ENCODE measurements at places on chromosomes 2 and 18. TPM values are rescaled to one million over a fixed set of nuclear protein-coding genes. Genes with fewer than 3 reads are reported as not detected.

DNA sequence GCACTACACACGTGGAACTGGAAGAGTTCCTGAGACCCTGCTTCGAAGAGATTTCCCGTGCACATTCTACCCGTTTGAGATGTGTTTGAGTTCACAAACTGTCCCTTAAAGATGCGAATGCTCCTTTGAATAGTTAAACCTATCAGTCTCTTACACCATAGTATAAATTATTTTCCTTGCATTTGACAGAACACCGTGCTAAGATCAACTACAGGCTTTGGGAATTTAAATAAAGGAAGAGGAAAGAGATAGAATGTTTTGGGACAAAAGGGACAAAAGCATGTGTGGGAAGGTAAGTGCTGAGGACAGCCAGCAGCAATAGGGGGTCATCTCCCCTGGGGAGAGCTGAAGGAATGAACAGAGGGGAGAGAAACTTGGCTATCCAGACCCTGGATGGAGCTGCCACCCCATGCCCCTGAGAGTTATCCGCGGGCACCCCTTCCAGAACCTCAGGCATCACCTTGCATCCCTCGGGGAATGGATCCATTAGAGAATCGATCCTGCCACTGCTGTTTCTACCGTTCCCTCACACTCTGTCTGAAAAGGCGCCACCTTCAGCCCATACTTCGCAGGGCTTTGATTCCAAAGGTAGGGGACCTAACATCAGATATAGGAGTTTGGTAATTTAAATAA, 888 bp upstream of the ADCY3 start:
- DNase-seq, result no peak

- no peak for DNase-seq
These were observed 86.6 kb downstream of the MARCHF4 start for GRCh38 chr2:216285701-216286100.

Gene AMER3
- not detected for total RNA-seq

- DNase-seq, result no peak
These were observed 136.8 kb downstream of the NCK2 start for GRCh38 chr2:105881286-105882136.

Gene IRS1
- 28.6 TPM for total RNA-seq

Gene IL18RAP
- not detected for total RNA-seq

Gene ANKRD30BL
- total RNA-seq, result not detected

DNA sequence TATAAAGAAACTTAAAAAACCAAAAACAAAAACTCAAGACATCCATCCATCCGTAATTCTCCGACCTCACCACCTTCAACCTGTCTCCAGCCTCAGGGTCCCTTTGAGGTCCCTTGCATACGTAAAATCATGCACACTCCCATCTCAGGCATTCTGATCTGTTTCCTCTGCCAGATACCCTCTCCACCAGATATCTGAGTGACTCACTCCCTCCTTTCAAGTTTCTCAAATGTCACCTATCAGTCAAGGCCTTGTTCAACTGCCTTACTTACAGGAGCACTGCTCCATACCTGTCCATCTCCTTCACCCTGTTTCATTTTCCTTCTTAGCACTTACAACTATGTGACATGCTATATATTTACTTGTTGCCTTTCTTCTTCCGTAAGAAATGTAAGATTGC, 369.3 kb downstream of the NBAS start:
- DNase-seq, result no peak

Gene PAIP2B
- total RNA-seq, result 6.1 TPM

Gene RAB6C
- not detected for total RNA-seq

DNA sequence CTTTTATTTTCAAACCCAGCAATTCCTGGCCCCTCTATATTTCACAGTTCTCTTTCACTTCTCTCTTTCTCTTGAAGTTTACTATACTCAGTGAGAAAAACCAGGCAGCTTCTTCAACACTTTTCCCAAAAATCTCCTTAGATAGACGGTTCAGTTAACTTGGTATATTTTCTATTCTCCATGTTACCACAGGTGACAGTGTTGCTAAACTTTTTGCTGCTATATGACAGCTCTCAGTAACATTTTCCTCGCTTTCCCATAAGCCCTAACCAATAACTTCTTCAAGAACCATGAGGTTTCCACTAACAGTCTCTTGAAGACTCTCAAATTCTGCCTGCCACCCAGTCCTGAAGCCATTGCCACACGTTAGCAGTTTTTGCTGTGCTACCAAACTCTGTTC, 45.8 kb downstream of the CYBRD1 start:
- DNase-seq, result no peak

Gene AOX1
- total RNA-seq, result 5.1 TPM

- DNase-seq, result no peak
These were observed 26.3 kb downstream of the MBP start for GRCh38 chr18:77106331-77106730.

Gene PLEKHH2
- 2.3 TPM for total RNA-seq

Gene SIX3
- 1.4 TPM for total RNA-seq

GRCh38 chr2:40716879-40717278, 265.0 kb upstream of the SLC8A1 start:
- DNase-seq, result peak; percentile 55

- DNase-seq, result no peak
These were observed 592.1 kb downstream of the TDRD15 start for GRCh38 chr2:21715887-21716286.

Gene C1QL2
- not detected for total RNA-seq

DNA sequence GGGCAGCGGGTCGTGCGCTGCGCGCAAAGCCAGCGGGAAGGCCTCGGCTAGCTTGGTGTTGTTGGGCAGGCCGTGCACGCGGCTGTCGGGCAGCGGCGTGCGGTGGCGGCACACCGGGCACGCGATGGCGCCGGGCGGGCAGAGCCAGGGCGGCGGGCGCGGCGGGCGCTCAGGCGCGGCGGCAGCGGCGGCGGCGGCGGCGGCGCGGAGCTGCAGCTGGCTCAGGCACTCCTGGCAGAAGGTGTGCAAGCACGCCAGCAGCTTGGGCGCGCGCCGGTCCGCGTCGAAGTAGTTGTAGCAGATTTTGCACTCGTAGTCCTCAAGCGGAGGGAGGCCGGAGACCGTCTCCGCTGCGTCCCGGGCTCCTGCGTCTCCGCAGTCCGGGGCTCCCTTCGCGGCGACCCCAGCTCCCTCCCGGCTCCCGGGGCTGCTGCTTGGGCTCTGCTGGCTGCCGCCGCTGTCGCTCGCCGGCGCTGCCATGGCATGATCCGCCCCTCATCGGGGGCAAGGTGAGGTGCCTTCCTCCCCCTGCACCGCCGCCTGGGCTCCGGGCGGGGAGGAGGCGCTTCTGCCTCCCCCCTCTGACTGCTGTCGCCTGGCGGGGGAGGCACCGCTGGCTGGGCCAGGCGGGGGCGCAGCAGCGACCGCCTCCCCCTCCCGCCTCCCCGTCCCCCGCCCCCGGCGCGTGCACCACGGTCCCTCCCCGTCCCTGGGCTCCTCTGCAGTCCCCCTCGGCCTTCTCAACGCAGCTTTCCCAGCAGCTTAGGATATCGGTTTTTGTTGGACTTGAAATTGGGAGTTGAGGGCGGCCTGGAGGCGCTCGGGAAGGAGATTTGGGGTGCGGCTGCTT, 21.0 kb upstream of the PAX3 start:
- no peak for DNase-seq

DNA sequence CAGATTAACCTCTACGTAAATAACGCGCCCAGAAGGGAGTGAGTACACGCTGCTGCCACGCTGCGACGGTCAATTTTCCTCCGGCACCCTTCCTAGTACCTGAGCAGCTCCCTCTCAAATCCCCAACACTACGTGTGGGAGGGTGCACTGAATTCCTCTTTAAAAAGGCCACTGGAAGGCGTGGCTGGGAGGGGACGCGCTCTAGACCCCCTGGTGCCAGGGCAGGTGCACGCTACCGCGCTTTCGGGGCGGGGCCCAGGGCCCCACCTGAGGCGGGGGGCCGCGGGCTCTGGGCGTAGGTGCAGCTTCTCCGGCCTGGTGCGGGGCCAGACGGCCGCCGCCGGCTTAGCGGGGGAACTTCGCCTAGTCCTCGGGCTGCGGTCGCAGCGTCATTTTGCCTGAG, 668 bp upstream of the ANKRD12 start:
- DNase-seq, result peak; percentile 68

GRCh38 chr2:238134393-238134785, 4.1 kb upstream of the KLHL30 start:
- DNase-seq, result no peak

DNA sequence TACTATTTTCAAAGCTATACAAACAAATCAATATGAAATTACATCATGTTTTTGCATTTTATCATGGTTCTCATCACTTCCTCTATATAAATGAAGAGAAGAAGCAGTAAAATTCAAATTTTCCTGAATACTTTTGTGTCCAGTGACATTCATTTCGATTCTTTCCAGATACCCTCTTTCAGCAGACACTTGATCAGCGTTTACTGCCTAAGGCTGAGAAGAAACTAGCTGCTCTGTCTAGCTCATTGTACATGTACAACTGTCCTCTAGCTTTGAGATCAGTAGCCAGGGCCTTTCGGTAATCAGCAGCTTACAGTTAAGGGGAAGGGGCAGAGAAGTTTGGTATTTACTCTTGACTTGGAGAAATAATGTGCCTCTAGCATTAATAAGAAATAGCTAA, 4.8 kb downstream of the VRK2 start:
- DNase-seq, result no peak

GRCh38 chr18:69987870-69988269, 40.2 kb upstream of the CD226 start:
- DNase-seq, result no peak

DNA sequence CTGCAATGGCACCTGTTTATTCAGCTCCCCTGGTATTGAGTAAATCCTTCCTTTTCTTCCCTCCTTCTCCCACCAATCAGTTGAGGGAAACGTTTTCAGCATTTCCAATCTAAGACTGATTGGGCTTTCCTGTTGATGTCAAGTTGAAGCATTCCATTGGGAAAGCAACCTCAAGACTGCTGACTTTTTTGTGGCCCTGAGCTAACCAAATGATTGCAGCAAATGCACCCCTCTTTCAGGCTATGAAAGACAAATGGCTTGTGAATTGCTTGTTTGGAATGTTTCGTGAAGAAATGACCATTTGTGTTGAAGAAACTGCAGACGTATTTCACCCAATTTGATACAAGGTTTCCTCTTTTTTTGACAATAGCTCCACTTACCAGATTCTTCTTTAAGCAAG, 303.5 kb downstream of the EPHA4 start:
- DNase-seq, result no peak

GRCh38 chr2:8661736-8662135, 20.1 kb upstream of the ID2 start:
- DNase-seq, result no peak

DNA sequence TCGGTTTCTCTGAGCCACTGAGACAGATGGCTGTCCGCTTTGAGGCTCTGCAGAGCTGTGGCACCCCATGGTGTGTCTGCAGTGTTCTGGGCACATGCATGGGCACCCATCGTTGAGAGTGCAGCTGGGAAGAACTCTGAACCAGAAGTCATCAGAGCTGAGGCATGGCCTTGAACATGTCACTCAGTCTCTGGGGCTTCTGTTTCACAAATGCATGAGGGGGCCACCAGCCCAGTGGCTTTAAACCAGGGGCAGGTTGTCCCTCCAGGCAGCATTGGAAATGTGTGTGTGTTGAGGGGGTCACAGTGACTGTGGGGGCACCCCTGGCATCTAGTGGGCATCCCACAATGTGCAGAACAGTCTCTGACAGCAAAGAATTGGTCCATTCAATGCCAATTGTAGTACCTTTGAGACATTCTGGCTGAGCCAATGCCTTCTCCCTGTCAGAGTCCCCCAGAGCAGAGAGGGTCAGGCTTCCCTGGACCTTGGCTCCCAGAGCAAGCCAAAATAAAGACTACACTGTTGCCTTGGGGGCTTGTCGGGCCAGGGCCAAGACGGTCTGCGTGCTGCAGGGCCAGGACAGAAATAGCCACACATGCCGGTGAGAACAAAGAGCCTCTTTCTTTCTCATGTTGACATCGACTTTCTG, 9.3 kb upstream of the PSMD1 start:
- DNase-seq, result no peak

GRCh38 chr2:12504443-12504842, 212.3 kb upstream of the TRIB2 start:
- DNase-seq, result no peak

DNA sequence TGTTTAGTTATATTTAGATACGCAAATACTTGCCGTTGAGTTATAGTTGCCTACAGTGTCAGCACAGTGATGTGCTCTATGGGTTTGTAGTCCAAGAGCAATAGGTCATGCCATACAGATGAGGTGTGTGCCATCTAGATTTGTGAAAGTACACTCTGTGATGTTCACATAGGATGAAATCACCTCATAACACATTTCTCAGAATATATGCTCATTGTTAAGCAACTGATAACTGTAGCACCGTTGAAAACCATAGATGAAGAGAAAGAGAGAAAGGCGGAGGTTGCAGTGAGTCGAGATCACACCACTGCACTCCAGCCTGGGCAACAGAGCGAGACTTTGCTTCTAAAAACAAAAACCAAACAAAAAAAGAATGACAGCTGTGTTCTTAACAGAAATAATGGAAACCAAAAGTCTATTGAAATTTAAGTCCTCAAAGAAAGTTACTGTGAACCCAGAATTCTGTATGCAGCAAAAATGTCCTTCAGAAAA, 9.5 kb downstream of the DGKD start:
- DNase-seq, result no peak

Gene CTAGE1
- not detected for total RNA-seq

DNA sequence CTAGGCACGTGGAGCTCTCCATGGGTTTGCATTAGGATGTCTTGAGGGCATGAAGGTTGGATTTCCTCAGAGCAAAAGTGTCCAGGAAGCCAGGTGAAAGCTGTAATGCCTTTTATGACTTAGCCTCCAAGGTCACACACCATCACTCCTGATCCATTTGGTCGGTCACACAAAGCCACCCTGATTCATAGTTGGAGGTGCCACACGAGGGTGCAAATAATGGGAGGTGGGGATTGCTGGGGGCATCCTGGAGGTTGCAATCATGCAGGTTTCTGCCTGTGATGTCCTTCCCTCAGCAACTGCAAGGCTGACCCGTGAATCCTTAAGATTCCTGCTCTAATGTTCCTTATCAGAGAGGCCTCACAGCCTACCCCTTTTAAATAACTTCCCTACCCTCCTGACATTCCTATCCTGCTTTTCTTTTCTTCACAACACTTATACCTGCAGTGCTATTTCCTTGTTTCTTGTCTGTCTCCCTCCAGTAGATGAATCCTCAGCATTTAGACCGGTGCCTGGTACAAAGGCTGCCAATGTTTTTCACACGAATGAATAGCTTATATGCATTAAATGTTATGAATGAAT, 97.1 kb downstream of the LIPG start:
- DNase-seq, result no peak

Gene EPB41L3
- not detected for total RNA-seq

Gene FRZB
- 0.15 TPM for total RNA-seq
